Right renal pelvis (tissue), 4 donors: ENCODE measurements at places on chromosomes 3 and 15. TPM values are rescaled to one million over a fixed set of nuclear protein-coding genes. Genes with fewer than 3 reads are reported as not detected.

GRCh38 chr3:10997196-10997595 is 4.6 kb downstream of the SLC6A1 start:
- DNase-seq: no peak

DNA sequence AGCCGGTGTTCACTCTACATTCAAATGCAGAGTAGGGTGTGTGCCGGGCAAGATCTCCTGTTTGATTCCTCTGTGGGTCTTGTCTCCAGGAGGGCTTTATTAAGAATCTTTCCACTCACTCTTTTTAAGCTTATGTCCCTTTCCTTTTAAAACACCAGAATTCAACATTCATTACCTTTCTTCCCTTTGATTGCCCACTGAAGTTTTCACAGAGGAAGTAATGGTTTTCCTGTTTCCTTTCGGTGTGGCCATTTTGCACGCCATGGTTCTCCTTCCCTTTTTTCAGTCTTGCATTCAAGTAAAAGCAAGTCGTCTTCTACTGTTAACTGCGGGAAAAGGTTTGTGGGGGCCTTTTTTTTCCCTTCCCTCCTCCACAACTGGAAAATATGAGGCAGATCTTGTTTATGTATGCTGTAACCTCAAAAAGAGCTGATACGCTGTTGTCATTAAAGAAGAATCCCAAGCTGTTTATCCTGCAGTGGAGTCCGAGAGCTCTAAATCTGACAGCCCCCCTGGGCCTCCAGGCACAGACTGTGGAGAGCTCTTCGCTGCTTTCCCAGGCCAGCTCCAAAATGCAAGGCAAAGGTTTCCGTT is 40.5 kb downstream of the FILIP1L start:
- DNase-seq: no peak

- no peak for DNase-seq
Measured at GRCh38 chr3:149810846-149811245, 2.2 kb upstream of the RNF13 start.

DNA sequence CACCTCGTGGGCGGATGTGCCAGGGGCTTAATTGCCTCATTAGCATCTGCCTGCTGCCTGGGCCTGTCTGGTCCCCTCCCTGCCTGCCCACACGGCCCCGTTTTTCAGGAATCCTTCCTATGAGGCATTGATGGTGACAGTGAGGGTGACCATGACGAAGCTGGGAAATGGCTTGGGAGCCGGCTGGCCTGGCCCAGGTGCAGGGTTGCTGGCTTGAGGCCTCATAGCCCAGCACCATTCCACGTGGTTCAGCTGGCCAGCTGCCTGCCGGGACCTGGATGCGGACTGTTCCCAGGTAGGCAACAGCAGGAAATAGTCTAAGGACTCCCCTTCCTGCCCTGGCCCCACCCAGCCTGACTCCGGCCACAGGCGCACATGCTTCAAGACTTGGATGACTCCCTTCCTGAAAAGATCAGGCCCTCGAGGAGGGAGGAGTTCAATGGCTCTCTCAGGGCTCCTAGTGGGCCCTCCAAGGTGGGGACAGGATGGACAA is 8.9 kb upstream of the DUSP7 start:
- DNase-seq: no peak

- DNase-seq: no peak
Measured at GRCh38 chr15:27686369-27686768, 412.7 kb downstream of the OCA2 start.

GRCh38 chr15:91561371-91562100 is 292.0 kb upstream of the SLCO3A1 start:
- DNase-seq: no peak

DNA sequence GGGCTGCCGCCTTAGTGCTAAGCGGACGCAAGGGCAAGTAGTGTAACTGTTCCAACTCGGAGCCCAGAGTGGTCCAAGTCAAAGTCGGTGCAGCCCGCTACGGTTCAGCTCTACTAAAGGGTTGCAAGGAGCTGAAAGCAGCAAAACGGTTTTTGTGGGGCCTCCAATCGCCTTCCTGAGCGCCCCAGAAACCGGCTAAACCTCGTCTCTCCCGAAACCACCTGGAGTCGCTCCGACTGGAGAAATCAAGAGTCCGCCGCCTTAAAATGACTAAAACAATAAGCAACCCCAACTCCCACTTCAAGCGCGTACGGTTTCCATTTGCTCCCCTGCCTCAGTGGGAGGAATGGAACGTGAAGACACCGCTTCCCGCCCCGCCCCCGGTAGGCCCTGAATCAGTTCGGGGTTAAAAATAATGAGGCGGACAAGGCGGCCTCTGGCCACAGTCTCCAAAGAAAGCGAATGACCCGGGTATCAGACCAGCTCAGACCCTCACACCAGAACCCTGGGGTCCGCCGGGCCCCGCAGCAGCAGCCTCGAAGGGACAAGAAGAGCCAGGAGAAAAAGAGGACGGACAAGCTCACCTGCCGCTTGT is 401 bp downstream of the SEC11A start:
- no peak for DNase-seq

GRCh38 chr3:21587894-21588293 is 163.1 kb downstream of the ZNF385D start:
- no peak for DNase-seq

DNA sequence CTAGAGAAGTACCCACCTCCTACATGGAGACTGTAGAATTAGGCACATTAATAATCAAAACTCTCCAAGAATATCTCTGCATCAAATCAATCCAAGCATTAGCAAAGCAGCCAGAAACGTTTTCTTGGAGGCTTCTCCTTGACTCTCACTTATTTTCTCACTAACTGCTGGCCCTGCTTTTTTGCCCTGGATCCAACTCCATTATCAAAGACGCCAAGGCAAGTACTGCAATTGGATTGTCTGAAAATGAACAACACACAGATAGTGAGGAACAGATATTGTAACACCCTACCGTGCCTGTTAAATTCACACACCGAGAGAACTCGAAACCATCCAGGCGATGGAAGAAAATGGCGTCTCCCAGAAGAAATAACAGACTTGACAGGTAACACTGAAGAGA is 256.2 kb upstream of the MDFIC2 start:
- DNase-seq: no peak

- no peak for DNase-seq
Measured at GRCh38 chr15:67884009-67884408, 44.2 kb upstream of the RNU6-1 start.

GRCh38 chr15:98881526-98882520 is 125.8 kb downstream of the PGPEP1L start:
- no peak for DNase-seq

- no peak for DNase-seq
Measured at GRCh38 chr3:30553641-30554316, 52.6 kb upstream of the TGFBR2 start.

DNA sequence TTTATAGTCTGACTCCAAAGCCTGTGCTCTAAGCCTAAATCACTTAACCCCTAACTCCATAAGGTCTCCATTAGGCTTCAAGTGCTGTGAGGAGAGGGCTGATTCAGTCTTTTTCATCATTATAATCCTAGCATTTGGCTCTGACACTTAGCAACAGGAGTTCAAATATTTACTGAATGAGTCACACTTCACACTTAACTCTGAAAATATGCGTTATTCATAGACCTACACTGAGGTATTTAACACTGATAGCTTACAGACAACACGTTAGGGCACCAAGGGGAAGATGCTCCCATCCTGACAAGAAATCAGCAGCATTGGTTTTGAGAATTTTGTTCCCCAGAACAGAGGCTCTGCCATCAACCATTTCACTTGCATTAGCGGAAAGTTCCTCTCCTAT is 53.5 kb downstream of the MSL2 start:
- no peak for DNase-seq

GRCh38 chr3:151299006-151299405 is 17.6 kb downstream of the GPR87 start:
- no peak for DNase-seq

DNA sequence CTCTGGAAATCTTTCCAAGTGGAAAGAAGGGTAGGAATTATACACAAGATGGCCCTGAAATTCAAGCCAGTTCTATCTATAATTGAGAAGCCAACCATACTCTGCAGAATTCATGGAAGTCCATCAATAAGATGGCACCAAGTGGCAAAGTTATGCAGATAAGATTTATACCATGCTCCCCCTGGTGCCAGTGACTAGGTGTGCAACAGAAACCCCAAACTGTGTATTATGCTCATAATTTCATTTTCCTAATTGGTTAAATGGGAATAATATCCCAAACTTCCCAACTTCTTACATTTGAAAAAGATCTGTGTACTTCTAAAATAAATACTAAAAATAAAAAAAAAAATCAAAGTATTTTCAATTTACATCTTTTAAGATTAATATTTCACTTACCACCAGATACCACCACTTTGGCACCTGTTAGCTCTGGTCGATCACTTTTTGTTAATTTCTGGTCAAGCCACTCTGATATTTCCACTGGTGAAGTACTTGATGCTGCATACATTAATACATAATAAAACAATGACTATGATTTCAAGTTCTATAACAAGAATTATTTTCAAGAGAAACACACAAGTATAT is 25.9 kb downstream of the ETFA start:
- no peak for DNase-seq

- no peak for DNase-seq
Measured at GRCh38 chr15:63551400-63551799, 45.8 kb upstream of the FBXL22 start.

- no peak for DNase-seq
Measured at GRCh38 chr3:18062657-18063025, 320.2 kb upstream of the TBC1D5 start.

DNA sequence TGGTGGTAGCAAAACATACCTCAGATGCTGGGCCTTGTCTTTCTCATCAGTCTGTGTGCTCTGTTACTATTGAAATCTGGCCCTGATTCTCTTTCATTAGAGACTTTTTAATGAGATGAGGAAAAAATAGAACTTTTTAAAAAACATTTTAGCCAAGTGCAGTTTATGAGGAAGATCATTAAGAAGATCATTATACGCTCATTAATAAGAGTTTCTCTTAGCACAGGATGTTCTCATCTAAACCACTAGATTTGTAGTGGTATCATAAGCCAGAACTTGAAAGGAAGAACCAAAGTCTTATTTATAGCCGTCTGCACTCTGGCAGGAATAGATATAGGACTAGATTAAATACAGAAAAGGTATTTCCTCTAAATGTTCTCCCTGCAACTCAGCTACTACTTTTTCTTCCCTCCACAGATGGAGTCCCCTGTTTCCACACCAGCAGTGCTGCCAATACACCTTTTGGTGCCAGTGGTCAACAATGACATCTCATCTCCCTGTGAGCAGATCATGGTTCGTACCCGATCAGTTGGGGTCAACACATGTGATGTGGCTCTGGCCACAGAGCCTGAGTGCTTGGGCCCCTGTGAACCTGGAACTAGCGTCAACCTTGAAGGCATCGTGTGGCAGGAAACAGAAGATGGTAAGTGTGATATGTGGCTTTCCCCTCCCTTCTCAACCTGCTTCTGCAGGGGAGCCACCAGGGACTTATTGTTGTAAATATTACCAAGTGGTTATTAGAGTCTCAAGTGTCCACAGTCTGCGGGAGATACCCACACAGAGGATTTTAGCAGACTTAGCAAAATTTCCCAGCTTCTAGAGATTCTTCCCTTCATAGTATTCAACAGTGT is 152.8 kb downstream of the RBPMS2 start:
- DNase-seq: no peak

- no peak for DNase-seq
Measured at GRCh38 chr15:100898661-100899462, 19.2 kb downstream of the ALDH1A3 start.

- no peak for DNase-seq
Measured at GRCh38 chr15:78056714-78057269, 20.7 kb downstream of the TBC1D2B start.

DNA sequence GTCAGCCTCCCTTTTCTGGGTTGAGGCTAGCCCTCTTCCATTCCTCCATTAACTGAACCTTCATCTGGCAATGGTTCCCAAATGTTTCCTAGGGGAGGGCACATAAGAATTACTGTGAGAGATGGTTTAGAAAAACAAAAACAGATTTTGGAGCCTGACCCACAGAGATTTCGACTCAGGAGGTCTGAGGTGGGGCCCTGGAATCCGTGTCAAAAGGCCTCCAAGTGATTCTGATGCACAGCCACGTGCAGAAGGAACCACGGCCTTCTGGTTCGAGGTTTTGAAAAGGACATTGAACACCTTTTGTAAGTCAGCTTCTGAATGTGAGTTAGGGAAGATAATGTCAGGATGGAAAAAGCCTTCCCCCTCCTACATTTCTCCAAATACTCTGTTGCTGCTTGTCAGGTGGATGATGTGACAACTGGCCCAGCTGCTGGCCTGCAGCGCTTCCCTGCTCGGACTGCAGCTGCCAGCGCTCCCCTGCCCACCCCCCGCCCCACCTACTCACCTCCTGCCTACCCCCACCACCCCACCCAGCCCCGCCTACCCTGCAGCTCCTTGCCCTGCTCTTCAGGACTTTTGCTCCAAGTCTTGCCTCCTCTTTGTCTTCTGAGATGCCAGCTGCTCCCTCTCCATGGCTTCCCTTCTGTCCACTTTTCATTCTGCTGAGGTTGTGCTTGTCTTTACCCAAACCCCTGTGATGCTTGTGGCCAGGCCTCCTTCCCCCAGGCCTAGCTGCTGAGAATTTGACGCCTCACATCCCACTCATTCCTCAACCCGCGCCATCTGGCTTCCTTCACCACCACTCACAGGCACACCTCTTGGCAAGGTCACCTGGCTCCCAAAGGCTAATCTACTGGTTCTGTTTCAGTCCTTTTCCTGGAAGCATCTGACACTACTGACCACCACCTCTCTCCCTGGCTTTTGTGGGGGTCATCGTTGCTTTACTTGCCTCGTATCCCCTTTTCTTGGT is 6.6 kb downstream of the EHD4 start:
- DNase-seq: no peak

GRCh38 chr15:59268852-59269407 is 62.3 kb downstream of the LDHAL6B start:
- no peak for DNase-seq

DNA sequence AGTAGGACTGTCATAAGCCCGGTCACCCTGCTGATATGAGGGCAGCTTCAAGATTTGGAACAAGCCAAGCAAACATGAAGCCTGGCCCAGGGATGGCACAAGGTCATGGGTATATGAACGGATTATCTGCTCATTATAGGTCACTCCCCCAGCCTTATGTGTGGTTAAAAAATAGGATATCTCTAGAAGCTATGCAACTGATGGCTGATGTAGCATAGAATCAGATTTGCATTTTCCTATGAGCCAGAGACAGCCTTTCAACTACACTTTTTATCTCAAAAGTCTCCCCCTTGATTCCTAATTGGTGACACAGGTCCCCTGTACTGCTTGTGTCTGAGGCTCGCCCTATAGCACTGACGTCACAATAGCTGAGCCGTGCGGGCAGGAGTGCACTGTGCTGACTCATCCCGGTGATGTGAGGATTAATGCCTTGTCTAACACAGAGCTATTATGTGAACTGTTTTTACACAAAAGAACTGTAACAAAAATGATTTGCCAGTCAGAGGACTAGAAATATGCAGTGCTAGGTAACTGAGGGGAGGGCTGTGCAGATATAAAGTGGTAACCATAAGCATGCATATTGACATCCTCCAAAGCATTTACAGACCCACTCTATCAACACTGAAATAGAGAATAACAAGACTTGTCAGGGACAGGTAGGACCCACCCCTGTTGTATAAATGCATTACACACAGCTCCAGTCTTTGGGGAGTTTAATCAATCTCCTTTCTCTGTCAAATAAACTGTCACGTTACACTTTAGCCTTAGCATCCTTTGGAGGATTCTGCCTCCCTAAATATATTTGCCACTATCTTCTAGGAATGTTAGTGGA is 204.9 kb downstream of the TIGIT start:
- DNase-seq: no peak

The CISH gene
- polyA plus RNA-seq: 31.3 TPM

The NCEH1 gene
- polyA plus RNA-seq: 5.1 TPM

The SKOR1 gene
- 0.20 TPM for polyA plus RNA-seq

The ZNF80 gene
- not detected for polyA plus RNA-seq

The GOLGA6L4 gene
- polyA plus RNA-seq: 21.1 TPM

The CDC25A gene
- 10.3 TPM for polyA plus RNA-seq

The TNFAIP8L3 gene
- 2.1 TPM for polyA plus RNA-seq

The BDH1 gene
- 35.5 TPM for polyA plus RNA-seq

The GAP43 gene
- 0.30 TPM for polyA plus RNA-seq

The C15orf62 gene
- polyA plus RNA-seq: 2.0 TPM
